ENCODE measurements at places on chromosomes 6 and 20. TPM values are rescaled to one million over a fixed set of nuclear protein-coding genes. Genes with fewer than 3 reads are reported as not detected.

The PNLDC1 gene
- polyA plus RNA-seq: 0.12 TPM

The MPIG6B gene
- 1.2 TPM for polyA plus RNA-seq

The TP53TG5 gene
- polyA plus RNA-seq: not detected

The HLA-DQA1 gene
- polyA plus RNA-seq: 0.04 TPM

The TRERF1 gene
- polyA plus RNA-seq: 0.07 TPM

The SNAI1 gene
- polyA plus RNA-seq: 6.4 TPM

The OTOR gene
- not detected for polyA plus RNA-seq

The PKHD1 gene
- polyA plus RNA-seq: 0.01 TPM

The FAM184A gene
- 9.9 TPM for polyA plus RNA-seq

The FOXC1 gene
- polyA plus RNA-seq: not detected

The OR2H1 gene
- polyA plus RNA-seq: not detected

The ANKRD66 gene
- polyA plus RNA-seq: not detected

The EYA2 gene
- polyA plus RNA-seq: not detected

The UBE2C gene
- 1.6 TPM for polyA plus RNA-seq

The WFDC12 gene
- polyA plus RNA-seq: not detected

The PSORS1C1 gene
- polyA plus RNA-seq: not detected

The IL20RA gene
- polyA plus RNA-seq: not detected

The ZNF184 gene
- 9.0 TPM for polyA plus RNA-seq

The SIRPB1 gene
- polyA plus RNA-seq: not detected
